ENCODE measurements at places on chromosomes 6 and 20.

DNA sequence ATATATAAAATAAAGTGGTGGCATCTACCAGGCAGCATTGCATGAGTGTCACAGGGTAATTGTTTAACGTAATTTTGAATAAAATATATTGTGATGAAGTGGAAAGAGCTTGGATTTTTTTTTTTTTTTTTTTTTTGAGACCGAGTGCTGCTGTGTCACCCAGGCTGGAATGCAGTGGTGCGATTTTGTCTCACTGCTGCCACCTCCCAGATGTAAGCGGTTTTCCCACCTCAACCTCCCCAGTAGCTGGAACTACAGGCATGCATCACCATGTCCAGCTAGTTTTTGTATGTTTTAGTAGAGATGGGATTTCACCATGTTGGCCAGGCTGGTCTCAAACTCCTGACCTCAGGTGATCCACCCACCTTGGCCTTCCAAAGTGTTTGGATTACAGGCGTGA lies 81.1 kb upstream of the SMIM8 start:
- no peak for DNase-seq

DNA sequence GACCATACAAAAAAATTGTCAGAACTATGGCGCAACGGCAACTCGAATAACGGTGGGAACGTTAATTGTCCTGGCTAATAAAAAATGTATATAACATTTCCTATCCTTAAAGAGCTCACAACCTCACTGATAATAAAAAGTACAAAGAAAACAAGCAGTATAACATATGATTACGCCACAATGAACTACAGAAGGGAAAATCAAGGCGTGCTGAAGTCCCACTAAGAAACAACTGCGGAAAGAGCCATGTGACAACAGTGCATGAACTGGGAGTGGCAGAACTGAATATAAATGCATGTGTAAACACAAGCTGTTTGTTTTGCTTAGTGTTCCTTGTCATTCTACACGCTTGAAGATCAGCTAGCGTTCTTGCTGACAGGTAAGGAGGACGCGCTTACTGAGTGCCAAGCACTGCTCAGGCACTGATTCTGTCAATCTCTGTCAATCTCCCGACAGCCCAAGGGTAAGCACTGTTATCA lies 466 bp upstream of the PSMB1 start:
- DNase-seq: no peak

GRCh38 chr20:10761232-10761631 lies 87.4 kb upstream of the JAG1 start:
- no peak for DNase-seq

DNA sequence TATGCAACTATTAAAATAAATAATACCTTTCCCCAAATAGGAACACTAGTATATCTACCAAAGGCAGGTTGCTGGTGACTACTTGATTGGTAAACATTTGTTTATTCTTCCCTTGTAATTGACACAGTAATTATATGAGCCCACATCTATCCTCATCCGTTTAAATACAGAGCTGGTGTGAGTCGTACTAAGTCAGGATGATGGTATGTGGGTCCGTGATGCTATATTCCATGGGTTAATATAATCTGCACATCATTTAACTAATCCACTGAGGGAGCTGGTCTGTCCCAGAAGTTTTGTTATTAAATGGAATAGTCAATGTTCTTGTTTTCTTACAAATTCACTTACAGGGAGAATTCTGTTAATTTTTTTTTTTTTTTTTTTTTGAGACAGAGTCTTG lies 164.0 kb upstream of the AGPAT4 start:
- DNase-seq: no peak

- no peak for DNase-seq
Measured at GRCh38 chr6:16674801-16675392, 86.4 kb downstream of the ATXN1 start.

GRCh38 chr6:2579804-2580570 lies 170.7 kb downstream of the MYLK4 start:
- DNase-seq: no peak

DNA sequence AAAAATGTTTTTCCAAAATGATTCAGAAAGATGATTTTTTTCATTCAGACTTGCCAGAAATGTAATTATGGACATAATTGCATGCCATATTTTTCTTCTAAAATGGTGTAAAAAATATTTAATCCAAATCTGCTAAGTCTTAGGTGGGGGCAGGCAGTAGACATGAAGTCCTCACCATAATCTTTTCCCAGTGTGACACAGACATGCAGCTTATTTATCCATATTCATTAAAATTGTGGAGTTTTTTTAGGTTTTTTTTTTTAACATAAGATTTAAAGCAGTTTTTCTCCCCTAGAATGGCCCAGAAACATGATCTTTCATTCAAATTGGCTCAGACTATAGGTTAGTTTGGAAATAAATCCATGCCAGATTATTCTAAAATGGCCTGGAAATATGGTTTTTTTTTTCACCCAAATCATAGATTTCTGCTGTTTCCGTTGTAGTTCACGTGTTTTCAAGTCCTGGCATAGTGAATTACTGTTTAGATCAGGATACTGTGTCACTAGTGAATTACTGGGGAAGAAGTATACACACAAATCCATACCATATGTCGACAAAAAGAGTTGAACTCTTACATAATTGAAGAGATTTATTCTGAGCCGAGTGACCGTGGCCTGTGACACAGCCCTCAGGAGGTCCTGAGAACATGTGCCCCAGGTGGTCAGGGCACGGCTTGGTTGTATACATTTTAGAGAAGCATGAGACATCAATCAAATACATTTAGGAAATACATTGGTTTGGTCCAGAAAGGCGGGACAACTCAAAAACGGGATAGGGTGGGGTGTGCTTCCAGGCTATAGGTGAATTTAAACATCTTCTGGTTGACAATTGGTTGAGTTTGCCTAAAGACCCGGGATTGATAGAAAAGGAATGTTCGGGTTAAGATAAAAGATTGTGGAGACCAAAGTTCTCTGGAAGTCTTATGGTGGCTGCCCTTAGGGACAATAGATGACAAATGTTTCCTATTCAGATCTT lies 33.9 kb downstream of the ZNF133 start:
- DNase-seq: no peak

- DNase-seq: no peak
Measured at GRCh38 chr6:164010441-164011103, 596.1 kb downstream of the QKI start.

- DNase-seq: peak; percentile 5
Measured at GRCh38 chr20:18796282-18796833, 17.2 kb upstream of the SCP2D1 start.

DNA sequence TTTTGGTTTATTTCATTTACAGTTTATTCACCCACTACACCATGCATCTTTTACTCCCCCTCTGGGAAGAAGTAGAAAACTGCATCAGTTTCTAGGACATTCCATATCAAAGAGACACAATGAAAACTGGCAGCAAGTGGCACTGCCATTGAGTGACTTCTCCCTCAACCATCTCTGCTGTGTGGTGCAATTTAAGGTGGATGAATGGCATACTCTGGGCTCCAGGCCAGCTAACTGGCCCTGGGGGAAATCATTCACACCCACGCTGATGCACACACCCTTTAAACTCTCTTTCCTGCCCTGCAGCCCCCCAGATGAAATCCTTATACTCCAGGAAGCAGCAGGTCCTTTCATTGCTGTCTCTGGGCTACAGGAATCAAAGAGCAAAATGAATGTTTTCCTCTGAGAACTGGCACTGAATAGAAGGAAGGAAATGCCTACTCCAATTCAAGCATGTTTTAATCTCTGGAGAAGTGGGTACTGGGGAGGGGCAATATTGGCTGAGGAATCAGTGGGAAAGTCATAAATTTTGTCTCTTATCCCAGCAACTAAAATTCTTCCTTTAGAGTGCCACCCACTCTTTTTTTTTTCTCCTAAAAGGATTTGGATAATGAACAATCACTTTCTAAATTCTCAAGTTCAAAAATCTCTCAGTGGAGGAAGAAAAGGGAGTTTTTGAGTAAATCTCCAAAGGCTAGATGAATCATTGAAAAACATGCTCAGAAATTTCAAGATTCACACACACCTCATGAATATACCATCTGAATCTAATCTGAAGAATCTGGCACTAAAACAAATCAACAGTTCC lies 16.9 kb upstream of the RFPL4B start:
- DNase-seq: no peak

- no peak for DNase-seq
Measured at GRCh38 chr6:22284666-22285065, 12.2 kb downstream of the PRL start.

- DNase-seq: no peak
Measured at GRCh38 chr6:23559587-23560343, 566.2 kb upstream of the NRSN1 start.

GRCh38 chr6:32685603-32686002 lies 19.1 kb upstream of the HLA-DQB1 start:
- no peak for DNase-seq

GRCh38 chr20:33744181-33744580 lies 12.4 kb downstream of the ZNF341 start:
- no peak for DNase-seq

DNA sequence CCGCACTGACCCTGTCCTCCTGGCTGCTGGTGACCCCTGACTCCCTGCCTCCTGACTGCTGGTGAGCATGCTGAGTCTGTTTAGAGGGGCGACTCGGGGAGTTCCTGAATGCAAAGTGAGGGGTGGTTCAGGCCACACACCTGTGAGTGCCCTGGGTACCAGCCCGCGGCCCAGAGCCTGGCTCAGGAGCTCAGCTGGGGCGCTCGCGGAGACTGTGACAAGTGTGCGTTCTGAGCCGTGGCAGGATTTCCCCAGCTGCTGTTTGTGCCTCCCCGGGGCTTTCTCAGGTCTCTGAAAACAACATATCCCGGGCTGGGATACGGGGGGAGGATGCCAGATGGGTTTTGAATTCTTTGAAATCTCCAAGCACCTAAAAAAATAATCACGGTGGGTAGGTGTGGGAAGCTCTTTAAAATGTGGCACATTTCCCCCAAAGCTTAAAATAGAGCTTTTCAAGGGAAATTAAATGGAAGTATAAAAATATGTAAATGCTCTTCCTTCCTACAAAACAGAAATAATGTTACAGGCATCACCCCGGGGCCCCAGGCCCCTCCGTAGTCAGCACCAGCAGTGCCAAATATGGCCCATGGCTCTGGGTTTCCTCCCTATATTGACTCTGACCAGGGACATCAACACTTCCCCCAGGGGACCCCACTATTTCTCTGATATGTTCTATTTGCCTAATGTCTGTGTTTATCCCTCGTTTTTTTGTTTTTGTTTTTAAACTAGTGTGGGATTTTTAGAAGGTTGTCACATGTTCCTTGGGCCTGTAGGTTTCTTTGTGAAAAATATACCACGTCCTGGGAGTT lies 49.9 kb upstream of the TAGAP start:
- peak; percentile 72 for DNase-seq

Measured in activated CD4-positive, alpha-beta T cell treated with anti-CD3 and anti-CD28 coated beads for 48 hours (primary cell).